Right hindlimb (tissue), 1 donor: ENCODE measurements at places on chromosomes 13 and 19.

- DNase-seq: no peak
Measured at GRCh38 chr13:22647156-22647850, 533.5 kb upstream of the SGCG start.

- no peak for DNase-seq
Measured at GRCh38 chr13:42119875-42120274, 71.4 kb downstream of the DGKH start.

DNA sequence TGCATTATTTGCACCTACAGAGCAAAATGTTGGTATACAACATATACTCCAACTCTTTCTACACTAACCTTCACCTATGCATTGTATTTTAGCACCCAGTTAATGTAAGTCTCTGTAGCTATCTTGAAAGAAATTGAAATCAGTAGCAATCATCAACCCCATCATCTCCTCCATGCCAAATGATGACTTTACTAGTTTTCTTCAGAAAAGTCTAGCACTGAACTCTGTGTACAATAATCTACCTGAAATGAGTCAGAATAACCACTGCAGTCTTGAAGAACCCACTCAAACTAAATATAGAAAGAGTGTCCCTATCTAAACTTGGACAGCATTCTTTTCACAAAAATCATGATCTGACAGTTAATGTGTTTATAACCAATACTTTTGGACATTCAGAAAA, 9.8 kb downstream of the IRS2 start:
- DNase-seq: no peak

GRCh38 chr19:12884926-12885748, 1.9 kb downstream of the KLF1 start:
- DNase-seq: no peak

DNA sequence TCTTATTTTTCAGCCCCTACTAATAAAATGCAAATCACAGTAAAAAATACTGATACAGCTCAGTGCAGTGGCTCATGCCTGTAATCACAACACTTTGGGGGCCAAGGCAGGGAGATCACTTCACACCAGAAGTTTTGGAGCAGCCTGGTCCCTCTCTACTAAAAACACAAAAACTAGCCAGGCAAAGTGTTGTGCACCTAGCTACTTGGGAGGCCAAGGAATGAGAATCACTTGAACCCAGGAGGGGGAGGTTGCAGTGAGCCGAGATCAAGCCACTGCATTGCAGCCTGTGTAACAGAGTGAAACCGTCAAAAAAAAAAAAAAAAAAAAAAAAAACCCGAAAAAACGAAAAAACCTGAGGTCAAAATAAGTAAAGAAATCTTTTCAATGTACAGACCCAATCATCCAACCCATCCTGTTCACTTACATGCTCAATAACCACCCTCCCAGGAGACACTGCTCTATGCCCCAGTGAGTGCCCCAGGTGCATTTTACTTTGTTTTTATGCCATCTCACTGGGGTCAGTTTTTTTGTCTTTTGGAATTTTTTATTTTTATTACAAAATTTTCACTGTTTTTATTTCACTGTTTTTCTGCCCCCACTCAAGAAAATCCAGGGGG, 107.0 kb downstream of the ZNF486 start:
- DNase-seq: no peak

GRCh38 chr19:9115307-9115813, at the start of gene OR7G1:
Gene OR7G1 (minus strand): TSS chr19:9115763. CDS start chr19:9115763, 0 bp downstream.
- no peak for DNase-seq

DNA sequence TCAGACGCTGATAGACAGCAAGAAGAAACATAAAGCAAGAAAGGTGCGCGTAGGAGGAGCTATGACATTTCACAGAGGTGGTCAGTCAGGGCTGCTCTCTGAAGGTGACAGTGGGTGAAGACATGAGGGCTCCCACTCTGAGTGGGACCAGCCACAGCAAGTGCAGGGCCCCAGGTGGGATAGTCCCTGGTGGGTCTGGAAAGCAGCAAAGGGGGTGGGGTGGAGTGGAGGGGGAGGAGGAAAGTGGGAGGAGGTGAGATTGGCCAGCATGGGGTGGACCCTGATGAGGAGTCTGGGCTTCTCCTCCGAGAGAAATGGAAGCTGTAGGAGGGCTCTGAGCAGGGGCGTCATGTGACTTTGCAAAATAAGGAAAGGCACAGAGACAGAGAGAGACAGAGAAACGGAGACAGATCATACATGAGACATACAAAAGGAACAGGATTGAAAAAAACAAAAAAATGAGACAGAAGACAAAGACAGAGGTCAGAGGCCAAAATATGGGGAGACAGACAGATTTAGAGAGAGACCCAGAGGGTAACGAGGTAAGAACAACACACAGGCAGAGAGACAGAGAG, 2.7 kb downstream of the MAP4K1 start:
- DNase-seq: no peak

GRCh38 chr13:114167426-114167825, 11.6 kb upstream of the CFAP97D2 start:
- no peak for DNase-seq

DNA sequence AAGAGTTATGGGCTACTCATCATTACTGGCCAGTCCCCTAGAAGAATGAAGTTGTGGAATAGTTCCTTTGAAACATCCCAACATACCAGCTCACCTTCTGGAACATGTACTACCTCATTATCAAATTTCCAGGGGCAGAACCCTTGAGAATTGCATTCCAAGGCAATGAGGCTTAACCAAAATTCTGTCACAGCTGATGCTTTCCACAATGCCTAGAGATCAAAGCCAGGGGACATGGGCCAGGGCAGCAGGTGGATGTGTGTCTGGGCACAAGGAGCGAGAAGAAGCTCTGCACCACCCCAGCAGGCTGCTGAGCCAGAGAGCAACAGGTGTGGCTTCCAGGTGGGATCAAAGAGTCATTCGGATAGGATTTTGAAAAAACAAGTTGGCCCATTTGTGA, 362.1 kb downstream of the EFNB2 start:
- no peak for DNase-seq

GRCh38 chr13:47798194-47798593, 202.9 kb downstream of the SUCLA2 start:
- no peak for DNase-seq

- DNase-seq: no peak
Measured at GRCh38 chr13:23824371-23824770, 64.8 kb downstream of the MIPEP start.

DNA sequence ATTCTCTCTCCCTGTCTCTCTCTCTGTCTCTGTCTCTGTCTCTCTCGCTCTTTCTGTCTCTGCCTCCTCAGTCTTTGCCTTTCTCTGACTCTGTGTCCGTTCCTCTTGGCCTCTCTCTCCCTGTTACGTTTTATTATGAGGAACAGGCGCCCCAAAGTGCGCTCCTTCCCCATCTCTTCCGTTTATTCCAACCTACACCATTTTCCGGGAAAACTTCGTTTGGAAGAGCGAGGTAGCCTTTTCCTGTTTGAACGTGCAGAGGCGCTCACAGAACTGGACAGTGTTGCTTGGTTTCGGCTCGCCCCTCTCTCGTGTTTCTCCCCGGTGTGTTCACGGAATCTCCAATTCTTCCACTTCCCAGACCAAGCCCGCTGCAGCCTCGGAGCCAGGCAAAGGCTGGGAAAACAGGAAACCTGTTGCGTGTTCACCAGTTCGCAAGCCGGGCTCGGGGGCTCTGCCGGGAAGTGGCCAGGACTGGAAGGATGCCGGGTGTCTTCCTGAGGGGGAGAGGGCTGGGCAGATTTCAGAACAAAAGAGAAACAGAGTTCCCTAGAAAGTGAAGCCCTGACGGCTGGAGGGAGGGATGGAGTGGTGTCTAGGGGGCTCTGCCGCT, 605 bp downstream of the TMEM255B start:
- DNase-seq: peak; percentile 53

DNA sequence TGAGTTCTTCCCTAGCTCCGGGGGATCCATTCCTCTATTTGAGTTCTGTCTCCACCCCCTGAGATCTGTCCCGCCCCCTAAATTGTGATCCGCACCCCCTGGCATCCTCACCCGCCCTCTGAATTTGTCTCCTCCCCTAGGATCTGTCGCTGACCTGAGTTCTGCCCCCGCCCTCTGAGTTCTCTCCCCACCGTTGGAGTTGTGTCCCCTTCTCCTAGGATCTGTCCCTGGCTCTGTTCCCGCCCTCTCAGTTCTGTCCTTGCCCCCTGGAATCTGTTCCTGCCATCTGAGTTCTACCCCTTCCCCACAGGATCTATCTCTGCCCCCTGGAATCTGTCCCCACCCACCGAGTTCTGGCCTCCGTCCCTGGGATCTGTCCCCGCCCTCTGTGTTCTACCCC, 1.0 kb upstream of the SLC17A7 start:
- peak; percentile 52 for DNase-seq

GRCh38 chr13:105778196-105778595, 757.3 kb downstream of the EFNB2 start:
- no peak for DNase-seq

GRCh38 chr19:4114181-4114580, 9.7 kb downstream of the MAP2K2 start:
- no peak for DNase-seq

DNA sequence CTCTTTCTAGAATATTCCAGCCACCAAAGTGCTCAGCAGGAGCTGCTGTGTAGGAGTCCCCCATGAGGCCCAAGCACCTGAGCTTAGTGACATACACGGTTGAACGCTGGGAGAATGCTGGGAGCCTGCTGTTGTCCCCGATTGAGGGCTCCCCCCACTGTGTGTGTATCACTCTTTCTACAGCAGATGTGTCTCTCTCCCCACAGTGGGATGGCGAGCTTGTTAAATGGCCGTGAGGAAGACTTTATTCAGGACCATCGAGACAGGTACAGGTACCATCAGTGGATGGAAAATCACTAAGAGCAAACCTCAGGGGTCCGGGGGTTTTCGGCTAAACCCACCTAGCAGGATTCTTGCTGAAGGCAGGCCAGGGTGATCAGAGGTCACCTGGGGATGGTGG, 22.7 kb downstream of the EPN1 start:
- DNase-seq: no peak

GRCh38 chr19:58328999-58329398, 2.2 kb downstream of the ZSCAN22 start:
- DNase-seq: no peak

DNA sequence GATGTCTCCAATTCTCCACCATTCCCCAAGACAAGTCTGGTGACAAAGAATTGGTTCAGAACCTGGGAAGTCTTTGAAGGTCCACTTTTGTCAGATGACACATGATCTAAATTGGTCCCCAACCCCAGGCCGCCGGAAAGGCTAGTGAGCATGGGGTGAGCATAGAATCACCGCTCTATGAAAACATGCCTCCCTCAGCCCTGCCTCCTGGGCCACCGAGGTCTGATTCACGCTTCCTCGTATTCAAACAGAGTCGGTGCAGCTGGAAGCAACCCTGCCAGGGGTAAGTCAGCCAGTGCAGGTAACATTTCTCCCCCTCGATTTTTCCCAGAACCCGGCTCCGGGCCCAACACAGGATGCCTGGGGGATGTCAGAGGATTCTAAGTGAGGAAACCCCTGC, 33.9 kb upstream of the KLF2 start:
- no peak for DNase-seq

DNA sequence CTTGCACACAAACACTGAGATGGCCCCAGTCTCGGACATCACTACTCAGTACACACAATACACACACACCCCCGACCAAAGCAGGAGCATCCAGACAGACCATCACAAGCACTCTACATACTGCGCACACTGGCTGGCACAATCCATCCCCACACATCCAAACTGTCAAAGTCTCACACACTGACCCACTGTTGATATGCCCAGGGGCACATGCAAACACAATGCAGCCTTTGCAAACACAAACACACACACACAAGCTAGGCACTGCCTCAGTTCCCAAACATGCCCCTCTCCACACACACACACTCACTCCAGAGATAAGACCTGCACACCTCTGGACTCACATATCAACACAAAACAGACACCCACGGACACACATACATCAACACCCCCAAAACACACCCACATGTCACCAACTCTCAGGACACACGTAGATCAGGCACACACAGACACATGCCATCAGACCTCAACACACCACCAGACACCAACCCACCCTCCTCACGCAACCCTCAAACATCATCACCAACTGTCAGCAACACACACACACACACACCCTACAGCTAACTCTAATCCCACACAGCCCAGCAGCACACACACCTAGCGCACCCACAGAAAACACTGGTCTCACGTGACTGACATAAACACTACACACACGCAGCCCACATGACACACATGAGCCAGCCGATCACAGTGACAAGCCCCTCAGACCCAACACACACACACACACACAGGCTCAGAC, 1.9 kb downstream of the BBC3 start:
- peak; percentile 44 for DNase-seq

- no peak for DNase-seq
Measured at GRCh38 chr19:7376151-7376852, 27.6 kb downstream of the ARHGEF18 start.

DNA sequence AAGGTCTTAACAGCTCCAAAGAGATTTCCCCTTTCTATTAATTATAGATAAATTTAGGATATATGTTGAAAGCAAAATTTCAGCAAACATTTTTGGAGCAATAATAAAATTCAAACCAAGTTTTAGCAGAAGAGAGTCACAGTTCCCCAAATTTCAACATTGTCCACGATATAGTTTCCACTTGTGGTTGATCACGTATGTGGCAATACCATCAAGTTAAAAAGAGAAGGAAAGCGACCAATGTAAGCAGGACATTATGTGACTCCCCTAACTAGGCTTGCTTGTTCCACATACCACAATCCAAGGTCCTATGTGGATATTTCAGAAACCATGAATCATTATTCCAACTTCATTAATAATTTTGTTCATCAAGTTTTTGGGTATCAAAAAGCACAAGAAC, 52.8 kb downstream of the ELF1 start:
- no peak for DNase-seq

DNA sequence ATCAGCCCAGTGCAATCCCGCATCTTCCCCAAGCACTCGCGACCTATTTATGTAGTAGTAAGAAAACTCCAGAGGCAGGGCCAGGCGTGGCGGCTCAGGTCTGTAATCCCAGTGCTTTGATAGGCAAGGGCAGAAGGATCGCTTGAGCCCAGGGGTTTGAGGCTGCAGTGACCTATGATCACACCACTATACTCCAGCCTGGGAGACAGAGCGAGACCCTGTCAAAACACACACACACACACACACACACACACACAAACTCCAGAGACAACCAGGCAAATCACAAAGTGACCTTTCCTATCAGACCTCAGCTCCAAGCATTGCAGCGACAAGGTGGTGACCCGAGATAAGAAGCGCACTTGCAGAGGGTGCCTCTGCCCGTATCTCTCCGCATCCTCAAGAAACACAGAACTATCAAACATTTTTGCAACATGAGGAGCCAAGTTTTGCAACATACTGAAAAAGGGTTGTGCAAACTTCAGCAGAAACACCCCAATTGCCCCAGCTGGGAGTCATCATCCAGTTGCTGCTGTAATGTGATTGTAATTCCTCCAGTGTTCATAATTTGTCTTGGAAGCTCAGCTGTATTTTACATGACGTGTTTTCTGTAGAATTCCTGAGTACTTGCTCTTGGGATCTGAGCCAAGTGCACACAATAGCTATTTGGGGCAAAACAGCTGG, 8.7 kb upstream of the KLF2 start:
- DNase-seq: peak; percentile 85

- no peak for DNase-seq
Measured at GRCh38 chr13:27905650-27906049, 14.2 kb upstream of the PDX1 start.

DNA sequence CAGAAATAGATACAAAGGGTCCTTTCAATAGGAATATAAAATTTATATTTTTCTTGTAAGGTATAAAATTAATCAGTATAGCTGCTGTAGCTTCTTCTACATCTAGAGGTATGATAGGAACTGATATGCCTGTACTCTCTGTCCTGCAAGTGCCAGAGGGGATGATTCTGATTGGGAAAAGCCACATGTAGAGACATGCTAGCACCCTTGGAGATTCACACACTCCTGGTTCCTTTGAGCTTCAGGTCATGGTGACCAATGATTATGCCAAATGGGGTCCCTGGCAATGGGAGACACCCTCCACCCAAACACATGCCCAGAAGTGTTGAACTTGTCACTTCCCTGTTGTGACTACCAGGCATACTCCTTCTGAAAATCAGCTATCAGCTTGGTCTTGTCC, 14.7 kb upstream of the METTL21C start:
- no peak for DNase-seq
